Omental fat pad (tissue), 4 donors: ENCODE measurements at places on chromosomes 12 and 14. TPM values are rescaled to one million over a fixed set of nuclear protein-coding genes. Genes with fewer than 3 reads are reported as not detected.

Gene CAPS2
- total RNA-seq: 7.3 TPM

DNA sequence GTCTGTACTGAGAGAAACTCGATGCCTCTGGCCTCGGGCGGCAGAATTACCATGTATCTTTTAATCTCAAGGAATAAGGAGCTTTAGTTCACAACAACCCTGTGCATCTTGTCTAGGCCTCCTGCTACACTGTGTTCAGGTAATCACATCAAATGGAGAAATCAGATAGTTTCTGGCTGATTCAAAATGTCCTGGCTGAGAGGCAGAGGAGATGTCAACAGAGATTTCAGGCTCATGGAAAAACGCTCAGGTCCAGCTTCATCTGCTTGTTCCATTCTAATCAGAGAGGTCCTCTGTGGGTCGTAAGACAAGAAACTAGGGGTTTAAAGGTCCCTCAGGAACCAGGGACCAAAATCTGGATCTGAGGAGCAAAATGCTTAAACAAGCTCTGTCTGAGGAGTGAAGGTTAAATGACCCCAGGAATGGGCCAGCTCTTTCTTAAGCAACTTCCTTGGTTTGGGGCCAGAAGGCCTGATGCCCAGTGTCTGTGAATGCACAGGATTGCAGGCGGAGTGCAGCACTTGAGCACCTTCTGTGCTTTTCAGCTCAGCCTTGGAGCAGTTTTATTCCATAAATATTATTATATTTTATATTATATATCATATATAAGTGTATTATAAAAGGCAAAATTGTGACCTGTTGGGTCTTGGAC, 170.2 kb upstream of the PRICKLE1 start:
- no peak for DNase-seq

DNA sequence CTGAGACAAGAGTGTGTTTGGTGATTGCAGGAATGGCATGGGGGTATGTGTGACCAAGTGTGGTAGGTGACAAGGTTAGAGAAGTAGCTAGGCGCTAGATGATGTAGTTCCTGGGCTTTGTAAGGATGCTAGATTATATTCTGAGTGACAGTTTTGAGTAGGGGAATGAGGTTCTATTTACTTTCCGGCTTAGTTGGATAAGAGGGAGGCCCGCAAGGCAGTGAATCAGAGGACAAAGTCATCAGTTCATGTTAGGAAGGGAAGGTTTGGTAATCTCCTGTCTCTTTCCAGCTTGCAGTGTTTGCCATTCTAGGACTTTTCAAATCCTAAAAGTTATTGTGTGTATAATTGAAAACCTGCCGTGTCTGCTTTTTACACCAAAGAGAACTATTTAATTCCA, 45.0 kb downstream of the CFAP54 start:
- no peak for DNase-seq

GRCh38 chr14:54085232-54085761, 128.7 kb upstream of the BMP4 start:
- no peak for DNase-seq

Gene OR4K17
- not detected for total RNA-seq

Gene MARCHF9
- 6.2 TPM for total RNA-seq

Gene AEBP2
- total RNA-seq: 19.3 TPM

DNA sequence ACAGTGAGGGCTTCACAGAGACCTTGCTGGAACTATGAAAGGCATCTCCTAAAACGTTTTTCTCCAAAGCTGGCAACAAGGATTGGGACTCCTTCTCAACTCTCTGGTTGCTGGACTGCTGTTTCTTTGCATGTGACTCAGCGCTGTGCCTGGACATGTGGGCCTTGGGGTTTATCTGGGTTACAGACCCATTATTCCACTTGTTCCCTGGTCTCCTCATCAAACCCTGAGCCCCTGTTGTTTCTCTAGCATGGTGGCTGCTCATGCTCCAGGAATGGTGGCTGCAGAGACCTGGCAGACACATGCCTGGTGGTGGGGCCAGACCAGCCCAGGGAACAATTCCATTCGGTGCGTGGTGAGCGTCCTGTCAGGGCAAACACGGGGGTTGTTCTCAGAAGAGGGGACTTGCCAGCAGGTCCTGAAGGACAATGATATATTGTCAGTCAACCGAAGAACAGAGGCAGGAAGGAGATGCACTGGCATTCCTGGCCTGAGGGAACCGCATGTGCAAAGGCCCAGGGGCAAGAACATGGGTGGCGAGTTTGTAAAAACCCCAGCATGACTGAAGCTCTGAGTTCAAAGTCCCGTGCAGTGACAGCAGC, 320.1 kb upstream of the RTL1 start:
- no peak for DNase-seq

- DNase-seq: no peak
These were observed 267.2 kb downstream of the PAWR start for GRCh38 chr12:79423560-79423959.

Gene SFSWAP
- total RNA-seq: 64.7 TPM

DNA sequence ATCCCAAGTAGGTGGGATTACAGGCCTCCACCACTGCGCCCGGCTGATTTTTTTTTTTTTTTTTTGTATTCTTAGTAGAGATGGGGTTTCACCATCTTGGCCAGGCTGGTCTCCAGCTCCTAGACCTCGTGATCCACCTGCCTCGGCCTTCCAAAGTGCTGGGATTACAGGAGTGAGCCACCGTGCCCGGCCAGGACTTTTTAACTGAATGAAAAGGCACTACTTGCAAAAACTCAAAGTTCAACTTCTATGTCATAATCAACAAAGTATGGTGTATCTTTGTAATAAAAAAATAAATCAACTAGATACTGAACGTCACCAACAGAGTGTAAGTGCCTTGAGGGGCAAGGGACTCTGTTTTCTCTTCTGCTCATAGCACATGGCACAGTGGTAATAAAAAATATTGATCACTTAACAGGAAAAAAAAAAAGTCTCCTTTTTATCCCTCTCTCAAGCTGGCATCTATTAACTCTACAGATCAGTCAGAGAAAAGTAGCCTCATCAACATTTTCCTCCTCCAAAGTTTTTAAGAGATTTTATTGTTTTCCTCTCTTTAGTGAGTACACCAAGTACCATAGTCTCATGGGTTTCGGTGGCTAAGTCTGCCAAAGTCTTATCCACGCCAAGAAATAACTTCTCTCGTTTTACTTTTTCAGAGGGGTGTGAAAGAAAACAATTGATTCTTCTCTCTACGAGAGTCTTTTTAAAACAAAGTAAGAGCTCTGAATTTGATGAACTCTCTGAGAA, 10.6 kb upstream of the FOXN3 start:
- no peak for DNase-seq

GRCh38 chr14:86911486-86911885, 1081.5 kb downstream of the GALC start:
- DNase-seq: no peak

GRCh38 chr14:68293404-68293803, 473.8 kb downstream of the RAD51B start:
- no peak for DNase-seq

GRCh38 chr12:108341356-108341755, 2.2 kb upstream of the CMKLR1 start:
- no peak for DNase-seq

Gene AMDHD1
- 0.69 TPM for total RNA-seq

GRCh38 chr14:104706733-104707607, 17.1 kb upstream of the ADSS1 start:
- DNase-seq: no peak

GRCh38 chr14:70955543-70956480, 48.6 kb downstream of the PCNX1 start:
- DNase-seq: no peak

- no peak for DNase-seq
These were observed 5.4 kb downstream of the GPR65 start for GRCh38 chr14:88010331-88010730.

- DNase-seq: no peak
These were observed 44.5 kb downstream of the WDR89 start for GRCh38 chr14:63596998-63597658.

GRCh38 chr12:85835426-85836196, 598 bp downstream of the RASSF9 start:
- no peak for DNase-seq

DNA sequence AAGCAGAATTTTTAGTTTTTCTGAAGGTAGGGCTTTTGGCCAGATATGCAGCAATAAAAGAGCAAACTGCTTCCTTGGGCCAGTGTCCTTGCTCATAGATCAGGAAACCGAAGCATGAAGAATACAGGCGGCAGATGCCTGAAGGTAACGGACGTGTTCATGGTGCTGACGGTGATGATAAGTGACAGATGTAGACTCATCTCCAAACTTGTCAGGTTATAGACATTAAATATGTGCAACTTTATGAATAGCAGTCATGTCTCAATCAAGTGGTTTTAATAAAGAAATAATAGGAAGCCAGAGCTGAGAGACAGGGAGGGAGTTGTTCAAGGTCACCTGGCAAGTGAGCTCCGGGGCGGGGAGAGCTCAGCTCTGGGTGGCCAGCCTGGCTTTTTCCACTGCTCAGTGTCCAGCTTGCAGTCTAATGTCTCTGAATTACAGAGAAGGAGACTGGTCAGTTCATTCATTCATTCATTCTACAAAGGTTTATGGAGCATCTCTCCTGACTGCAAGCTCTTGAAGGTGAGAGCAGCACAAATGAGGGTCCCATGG, 1.0 kb downstream of the SERPINA5 start:
- DNase-seq: no peak

Gene HECTD4
- total RNA-seq: 47.1 TPM

- no peak for DNase-seq
These were observed 123.4 kb downstream of the TTC7B start for GRCh38 chr14:90692826-90693225.

Gene ESPL1
- total RNA-seq: 0.63 TPM

DNA sequence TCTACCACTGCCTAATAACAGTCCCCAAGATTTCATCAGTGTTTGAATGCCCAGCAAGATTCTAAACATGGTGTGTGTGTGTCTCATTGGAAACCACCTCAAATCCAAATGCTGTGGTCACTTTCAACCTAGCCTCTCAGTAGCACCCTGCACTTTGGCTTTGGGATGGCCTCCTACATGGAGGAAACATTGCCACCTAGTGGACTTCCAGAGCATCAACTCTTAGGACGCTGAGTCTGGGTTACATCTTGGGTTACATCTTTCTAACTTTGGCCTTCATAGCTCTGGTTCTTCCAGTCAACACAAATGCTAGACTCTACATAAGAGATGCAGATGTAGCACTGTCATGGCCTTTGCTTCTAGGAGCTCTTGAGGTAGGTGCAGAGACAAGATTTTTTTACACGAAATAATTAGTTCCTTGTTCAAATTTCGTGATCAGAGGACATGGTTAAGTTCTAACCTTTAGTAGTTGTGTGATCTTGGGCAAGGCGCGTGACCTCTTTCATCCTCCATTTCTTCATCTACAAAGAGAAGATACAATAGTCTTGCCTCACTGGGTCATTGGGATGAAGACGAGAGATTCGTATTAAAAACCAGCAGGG, 113.5 kb upstream of the VASH1 start:
- no peak for DNase-seq

DNA sequence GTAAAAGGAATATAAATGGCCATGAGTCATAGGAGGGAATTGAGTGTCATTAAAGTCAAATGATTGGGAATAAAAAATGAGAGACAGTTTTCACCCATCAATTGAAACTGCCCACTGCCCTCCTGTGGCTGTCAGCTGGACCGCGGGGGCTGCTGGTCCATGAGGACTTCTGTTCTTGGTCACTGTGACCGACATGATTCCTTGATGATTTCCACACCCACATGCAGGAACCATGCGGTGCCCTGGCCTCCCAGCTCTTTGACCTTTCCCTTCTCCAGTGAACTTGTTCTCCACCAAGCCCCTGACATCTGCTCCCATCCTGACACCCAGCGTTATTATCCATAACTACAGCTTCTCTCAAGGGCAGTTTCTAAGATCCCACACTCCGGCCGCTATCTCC, 48.4 kb downstream of the C12orf75 start:
- DNase-seq: no peak

Gene DIO2
- total RNA-seq: 1.3 TPM

GRCh38 chr14:88559852-88560251, 3.0 kb upstream of the ZC3H14 start:
- no peak for DNase-seq

- DNase-seq: no peak
These were observed 259.4 kb downstream of the PRKD1 start for GRCh38 chr14:29668201-29668600.

DNA sequence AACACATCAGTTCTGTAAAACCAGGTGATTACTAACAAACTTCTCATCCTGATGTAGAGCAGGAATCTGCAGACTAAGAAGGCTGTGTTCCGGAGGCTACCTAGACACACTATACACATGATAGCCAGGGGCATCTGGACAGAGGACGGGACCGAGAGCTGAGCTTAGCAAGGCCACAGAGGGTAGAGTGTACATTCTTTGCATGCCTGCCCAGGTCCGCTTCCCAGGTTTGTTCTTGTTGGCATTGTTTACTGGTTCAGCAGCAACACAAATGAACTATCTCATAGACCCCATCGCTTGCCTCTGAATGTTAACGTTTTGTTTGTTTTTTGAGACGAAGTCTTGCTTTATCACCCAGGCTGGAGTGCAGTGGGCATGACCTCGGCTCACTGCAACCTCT, 17.7 kb upstream of the TEAD4 start:
- no peak for DNase-seq

- no peak for DNase-seq
These were observed 62.3 kb downstream of the UNC79 start for GRCh38 chr14:93493054-93493453.

DNA sequence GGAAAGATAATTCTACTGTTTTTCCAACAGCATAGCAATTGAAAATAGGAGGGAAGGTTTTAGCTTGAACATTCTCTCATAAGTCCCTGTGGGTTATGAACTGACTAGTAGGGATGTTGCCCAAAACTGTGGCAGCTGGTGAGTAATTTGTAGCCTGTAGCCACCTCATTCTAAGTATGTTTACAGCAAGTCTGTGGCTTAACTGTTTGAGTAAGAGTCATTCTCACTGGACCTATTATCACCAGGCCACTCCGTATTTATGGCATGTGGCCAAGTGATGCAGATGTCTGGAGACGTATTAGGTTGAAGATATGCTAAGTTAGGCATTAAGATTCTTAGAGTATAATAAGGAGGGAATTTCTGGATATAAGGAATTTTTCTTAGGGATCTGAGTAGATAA, 458.3 kb downstream of the ETNK1 start:
- DNase-seq: no peak

DNA sequence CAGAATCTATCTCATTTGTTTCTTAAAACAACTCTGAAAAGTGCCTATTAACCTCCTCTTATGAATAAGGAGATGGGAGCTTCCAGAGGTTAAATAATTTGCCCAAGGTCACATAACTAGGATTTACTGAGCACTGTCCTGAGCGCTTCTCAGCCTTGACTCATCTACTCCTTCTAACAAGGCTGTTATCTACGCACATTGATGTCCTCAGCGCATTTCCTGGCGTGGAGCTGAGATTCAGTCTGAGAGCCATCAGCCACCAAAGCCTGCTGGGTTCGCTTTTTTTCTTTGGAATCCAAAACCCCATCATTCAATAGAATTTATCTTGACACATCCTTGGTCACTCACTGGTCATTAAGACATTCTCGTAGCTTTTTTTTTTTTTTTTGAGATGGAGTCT, 29.3 kb downstream of the AK7 start:
- no peak for DNase-seq
